ENCODE measurements at places on chromosomes 5 and 9. TPM values are rescaled to one million over a fixed set of nuclear protein-coding genes. Genes with fewer than 3 reads are reported as not detected.

Gene ARL14EPL
- not detected for total RNA-seq

Gene LAMC3
- total RNA-seq: 9.2 TPM

Gene RAB3C
- not detected for total RNA-seq

Gene SLC6A18
- total RNA-seq: not detected

Gene PCDHB3
- total RNA-seq: not detected

Gene CCL27
- total RNA-seq: not detected

Gene GAPVD1
- 61.7 TPM for total RNA-seq

Gene BTNL8
- not detected for total RNA-seq

Gene FPGS
- 95.4 TPM for total RNA-seq

Gene NR2F1
- total RNA-seq: not detected

Gene PPP2R2B
- total RNA-seq: 1.00 TPM

Gene GRIA1
- not detected for total RNA-seq

Gene LHX6
- not detected for total RNA-seq

Gene ELOVL7
- 0.56 TPM for total RNA-seq

Gene PDLIM4
- total RNA-seq: not detected

Gene IL13
- total RNA-seq: not detected

Measured in naive thymus-derived CD4-positive, alpha-beta T cell (primary cell).